ENCODE measurements at places on chromosomes 2 and 18.
A peak's percentile ranks its signal among the peaks of the same experiment; 100 is the strongest.

- DNase-seq, result no peak
Observed at GRCh38 chr18:39485696-39486095, 1920.1 kb upstream of the CELF4 start.

- DNase-seq, result peak; percentile 30
Observed at GRCh38 chr18:59823596-59824195, 76.1 kb upstream of the PMAIP1 start.

- DNase-seq, result no peak
Observed at GRCh38 chr2:193505620-193506019, 1310.9 kb upstream of the TMEFF2 start.

DNA sequence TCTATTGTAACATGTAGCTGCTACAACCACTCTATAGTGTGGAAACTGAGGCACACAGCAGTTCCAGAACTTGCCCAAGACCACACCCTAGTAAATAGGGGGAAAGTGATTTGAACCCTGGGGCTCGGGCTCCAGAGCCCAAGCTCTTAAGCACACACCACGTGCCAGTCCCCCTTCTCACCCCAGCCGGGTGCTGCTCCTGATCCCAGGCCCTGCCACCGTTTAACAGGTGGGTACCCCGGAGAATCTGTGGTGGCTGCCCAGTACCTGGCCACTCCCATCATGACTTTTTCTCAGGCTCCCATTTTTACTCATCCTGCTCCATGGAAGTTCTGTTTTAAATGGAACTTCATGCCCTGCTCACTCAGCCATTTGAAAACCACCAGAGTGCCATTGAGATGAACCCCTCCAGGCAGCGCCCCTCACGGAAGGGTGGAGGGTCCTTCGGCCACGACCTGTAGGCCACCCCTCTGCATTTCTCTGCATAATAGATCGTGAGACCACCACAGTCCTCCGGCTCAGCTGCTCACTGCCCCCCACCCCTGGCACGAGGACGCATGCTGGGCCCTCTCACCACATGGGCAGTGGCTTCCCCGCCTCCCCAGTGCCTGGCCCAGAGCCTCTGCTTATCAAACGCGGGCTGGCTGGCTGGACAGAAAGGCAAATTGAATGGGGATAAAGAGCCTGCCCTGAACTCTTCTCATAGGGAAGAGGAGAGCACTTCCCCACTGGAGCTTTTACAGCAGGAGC is 42.1 kb downstream of the TMEM37 start:
- DNase-seq, result no peak

GRCh38 chr2:101609433-101609832 is 88.1 kb upstream of the MAP4K4 start:
- DNase-seq, result no peak

DNA sequence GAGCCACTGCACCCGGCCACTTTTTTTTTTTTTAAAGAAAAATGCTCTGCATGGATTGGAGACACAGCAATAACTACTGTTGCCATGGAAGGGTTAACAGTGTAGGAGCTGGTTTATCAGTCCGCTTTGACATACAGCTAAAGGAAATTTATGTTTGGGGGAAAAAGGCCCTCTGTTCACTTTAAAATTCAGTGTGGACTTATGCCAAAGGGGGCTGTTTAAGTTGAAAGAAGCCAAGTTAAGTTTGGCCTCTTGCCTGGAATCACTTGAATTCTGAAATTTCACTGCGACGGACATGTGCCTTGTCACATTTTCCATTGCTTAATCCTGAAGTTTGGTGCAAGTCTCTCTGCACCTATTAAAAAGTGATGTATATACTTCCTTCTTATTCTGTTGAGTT is 3.1 kb downstream of the KCNE4 start:
- DNase-seq, result no peak

GRCh38 chr2:215880970-215881369 is 132.4 kb downstream of the MREG start:
- no peak for DNase-seq

DNA sequence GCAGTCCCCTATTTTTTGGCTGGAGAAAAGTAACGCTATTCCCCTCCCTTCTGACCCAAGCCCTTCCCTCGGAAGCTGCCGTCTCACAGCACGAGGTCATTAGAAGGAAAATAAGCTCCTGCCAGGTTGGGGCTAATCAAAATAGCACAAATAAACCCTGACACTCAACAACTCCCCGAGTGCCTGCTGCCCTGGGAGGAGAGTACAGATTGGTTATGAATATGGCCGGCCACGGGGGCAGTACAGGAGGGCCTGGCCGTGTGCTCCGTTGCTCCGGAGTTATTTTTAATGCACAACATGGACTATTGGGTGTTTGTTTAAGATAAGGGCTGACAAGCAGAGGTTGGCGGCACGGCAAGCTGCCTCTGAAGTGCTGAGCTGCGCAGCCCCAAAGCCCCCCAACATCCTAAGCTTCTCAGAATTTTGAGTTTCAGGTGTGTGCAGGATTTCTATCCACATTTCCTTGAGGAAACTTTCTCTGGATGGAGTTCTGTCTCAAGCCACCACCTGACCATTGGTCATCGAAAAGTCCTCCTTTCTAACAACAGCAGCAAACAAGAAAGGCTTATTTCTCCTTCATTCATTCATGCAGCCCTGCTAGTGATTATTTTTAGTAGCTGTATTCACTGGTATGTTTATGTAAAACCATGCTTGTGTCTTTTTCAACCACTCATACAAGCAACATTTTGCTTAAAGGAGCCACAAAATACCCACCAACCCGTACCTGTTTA is 58.7 kb downstream of the PAX3 start:
- no peak for DNase-seq

DNA sequence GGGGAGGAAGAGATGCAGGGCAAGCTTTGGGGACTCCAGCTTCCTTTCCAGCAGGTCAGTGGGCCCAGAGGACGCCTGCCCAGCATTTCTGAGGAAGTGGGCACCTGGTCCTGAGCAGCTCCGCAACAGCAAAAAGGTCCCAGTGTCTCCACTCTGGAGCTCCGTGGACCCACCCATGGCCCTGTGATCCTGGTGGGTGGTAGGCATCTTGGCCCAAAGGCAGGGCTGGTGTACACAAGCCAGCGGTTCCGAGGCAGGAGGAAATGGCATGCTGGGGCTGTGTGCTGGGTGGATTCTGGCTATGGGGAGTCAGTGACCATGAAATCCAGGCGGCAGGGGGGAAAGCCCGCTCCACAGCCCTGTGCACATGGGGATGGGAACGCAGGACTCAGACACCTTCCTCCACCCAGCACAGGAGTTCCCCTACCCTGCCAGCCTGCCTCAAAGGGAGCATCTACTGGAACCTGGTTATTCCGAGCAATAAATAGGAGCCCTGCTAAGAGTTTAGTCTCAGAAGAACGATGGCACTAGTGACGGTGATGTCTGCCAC is 206.0 kb downstream of the GLI2 start:
- no peak for DNase-seq
